ENCODE measurements at places on chromosomes 5 and 9.
A peak's percentile ranks its signal among the peaks of the same experiment; 100 is the strongest.

- DNase-seq = no peak
Observed at GRCh38 chr9:33320230-33320567, 29.9 kb downstream of the NFX1 start.

GRCh38 chr5:11777096-11777495 is 127.2 kb downstream of the CTNND2 start:
- DNase-seq = no peak

GRCh38 chr5:76029739-76030138 is 53.4 kb upstream of the SV2C start:
- DNase-seq = no peak

- no peak for DNase-seq
Observed at GRCh38 chr5:96566833-96567587, 95.2 kb upstream of the CAST start.

DNA sequence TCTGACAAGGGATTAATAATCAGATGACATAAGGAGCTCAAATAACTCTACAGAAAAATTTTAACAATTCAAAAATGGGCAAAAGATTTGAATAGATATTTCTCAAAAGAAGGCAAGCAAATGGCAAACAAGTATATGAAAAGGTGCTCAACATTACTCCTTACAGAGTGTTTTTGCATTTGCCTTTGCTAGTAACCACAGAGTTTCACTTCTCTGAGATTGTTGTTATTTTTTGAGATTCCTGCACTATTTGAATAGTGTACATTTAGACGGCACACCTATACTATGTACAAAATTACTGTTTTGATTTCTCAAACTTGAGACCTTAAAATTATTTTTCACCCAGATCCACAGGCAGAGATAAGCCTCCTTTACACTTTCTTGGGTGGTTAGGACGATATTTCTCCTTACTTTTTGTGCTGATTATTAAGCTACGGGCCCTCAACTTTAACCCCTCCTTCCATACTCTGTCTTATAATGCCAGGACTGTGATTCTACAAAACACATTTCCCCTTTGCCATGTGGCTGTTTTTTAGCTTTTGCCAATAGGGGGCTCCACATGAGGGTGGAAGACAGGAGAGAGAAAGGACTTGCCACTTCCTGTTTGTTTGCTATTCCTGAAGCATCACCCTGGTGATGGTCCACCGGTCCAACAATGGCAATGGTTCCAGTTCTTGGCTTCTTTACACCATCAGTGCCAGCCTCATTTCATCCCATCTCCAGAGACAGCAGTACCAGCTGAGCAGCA is 65.0 kb upstream of the DAP start:
- DNase-seq = no peak

DNA sequence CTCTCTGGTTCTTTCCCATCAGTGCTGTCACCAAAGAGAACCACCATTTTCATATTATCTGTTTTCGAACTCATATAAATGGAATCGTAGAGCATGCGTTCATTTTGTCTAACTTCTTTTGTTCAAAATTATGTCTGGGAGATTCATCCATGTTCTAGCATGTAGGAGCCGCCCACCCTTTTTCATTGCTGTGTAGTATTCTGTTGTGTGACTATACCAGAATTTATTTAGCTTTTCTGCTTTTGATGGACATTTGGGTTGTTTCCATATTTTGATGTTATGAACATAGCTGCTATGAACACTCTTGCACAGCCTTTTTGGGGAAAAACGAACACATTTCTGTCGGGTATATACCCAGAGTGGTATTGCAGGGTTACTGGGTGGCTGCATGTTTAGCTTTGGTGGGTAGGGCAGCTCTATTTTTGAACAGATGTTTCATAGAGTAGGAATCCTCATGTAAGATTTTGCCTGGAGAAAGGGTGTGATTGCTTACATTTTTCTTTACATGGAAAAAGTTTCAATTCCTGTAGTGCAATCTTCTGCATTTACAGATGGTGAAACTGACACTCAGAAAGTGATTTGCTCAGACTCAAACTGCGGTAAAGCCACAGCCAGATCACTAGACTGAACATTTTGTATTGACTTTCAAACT is 100.2 kb upstream of the IL12B start:
- DNase-seq = no peak

- no peak for DNase-seq
Observed at GRCh38 chr5:137561608-137562007, 62.5 kb upstream of the SPOCK1 start.

DNA sequence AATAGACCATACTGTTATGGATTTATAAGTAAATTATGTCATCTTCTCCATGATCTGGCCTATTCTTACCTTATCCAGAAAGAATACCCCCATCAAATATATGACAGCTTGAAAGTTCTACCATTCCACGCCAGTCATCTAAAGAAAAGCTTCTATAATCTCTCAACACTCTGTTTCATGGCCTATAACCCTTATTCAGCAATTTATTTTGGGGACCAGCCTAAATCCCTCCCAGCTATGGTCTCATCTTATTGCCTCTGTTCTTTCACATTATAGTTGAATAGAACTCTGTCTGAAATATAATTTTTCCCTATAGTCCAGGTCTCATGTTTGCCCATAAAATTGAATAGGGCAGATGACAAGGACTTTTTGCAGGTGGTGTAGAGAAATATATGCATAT is 2387.6 kb upstream of the WWC1 start:
- DNase-seq = no peak

GRCh38 chr9:127539259-127539981 is 72.7 kb upstream of the STXBP1 start:
- no peak for DNase-seq

GRCh38 chr5:17436761-17437221 is 61.2 kb upstream of the TAF11L2 start:
- DNase-seq = no peak

DNA sequence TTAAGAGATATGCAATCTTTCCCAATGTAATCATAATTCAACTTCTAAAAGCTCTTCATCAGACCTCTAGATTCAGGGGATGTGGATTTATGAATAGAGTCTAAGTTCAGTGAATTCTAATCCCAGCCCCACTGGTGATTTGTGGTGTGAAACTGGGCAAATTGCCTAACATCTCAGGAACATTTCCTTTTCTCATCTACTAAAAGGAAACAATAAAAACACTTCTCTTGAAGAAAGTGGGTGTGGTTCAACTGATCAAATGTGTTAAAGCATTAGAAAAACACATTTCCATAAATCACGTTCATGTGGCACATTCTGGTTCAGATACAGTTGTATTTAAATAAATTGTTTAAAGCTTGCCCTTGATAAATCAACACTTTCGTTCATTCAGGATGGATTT is 631.7 kb upstream of the CDH6 start:
- no peak for DNase-seq

- DNase-seq = no peak
Observed at GRCh38 chr9:131597246-131597645, 51.9 kb downstream of the PRRT1B start.

DNA sequence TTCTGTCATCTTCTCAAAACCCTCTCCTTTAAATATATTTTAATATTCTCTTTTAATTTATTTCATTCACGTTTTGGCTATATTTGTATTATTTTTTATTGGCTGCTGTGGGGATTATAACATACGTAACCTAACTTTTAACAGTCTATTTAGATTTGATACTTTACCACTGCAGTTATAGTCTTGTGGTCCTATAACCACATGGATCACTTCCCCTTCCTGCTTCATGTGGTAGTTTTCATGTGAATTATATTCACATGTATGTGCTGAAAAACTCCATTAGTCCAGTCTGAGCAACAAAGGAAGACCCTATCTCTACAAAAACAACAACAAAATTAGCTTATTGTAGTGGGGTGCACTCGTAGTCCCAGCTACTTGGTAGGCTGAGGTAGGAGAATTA is 34.3 kb downstream of the CENPP start:
- no peak for DNase-seq

- DNase-seq = no peak
Observed at GRCh38 chr9:98367371-98367900, 112.0 kb upstream of the TBC1D2 start.

DNA sequence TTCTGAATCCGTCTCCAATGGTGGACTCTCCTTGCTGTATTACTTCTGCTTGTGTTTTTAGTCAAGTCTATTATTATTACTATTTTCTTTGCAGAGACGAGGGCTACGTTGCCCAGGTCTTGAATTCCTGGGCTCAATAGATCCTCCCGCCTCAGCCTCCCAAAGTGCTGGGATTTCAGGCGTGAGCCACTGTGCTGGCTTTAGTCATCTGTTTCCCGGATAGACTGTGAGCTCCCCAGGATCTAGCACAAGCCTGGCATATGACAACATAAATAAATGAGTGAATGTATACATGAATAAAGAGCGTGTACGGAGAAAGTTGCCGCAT is 439 bp upstream of the DDX46 start:
- no peak for DNase-seq

DNA sequence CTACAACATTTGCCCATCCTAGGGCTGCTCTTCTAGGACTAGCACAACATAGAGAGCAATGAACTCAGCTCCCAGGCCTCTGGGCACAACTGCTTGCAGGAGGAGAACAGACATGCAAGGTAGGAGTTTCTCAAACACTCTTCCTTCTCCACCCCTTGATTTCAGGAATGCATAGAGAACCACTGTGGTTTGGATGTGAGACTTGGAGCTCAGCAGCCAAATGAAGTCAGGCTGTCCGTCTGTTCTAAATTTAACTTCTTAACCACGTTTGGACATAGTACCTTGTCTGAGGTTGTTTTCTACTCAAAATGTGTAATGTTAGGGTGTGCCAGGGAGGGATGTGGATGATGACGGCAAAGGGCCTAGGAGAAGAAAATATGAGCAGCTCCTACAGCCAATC is 515.1 kb upstream of the TNC start:
- no peak for DNase-seq

GRCh38 chr9:121950441-121950840 is 142.7 kb downstream of the TTLL11 start:
- DNase-seq = no peak

DNA sequence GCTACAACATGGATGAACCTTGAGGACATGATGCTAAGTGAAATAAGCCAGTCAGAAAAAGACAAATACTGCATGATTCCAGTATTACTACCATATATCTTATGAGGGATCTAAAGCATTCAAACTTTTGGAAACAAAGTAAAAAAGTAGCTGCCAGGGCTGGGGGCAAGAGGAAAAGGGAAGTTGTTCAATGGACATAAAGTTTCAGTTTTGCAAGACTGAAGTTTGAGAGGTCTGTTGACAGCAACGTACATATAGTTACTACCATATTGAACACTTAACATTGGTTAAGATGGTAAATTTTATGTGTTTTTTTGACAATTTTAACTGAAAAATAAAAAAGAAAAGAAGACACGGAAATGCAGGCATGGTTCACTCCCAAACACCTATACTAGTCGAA is 77.6 kb downstream of the MAPKAP1 start:
- no peak for DNase-seq

DNA sequence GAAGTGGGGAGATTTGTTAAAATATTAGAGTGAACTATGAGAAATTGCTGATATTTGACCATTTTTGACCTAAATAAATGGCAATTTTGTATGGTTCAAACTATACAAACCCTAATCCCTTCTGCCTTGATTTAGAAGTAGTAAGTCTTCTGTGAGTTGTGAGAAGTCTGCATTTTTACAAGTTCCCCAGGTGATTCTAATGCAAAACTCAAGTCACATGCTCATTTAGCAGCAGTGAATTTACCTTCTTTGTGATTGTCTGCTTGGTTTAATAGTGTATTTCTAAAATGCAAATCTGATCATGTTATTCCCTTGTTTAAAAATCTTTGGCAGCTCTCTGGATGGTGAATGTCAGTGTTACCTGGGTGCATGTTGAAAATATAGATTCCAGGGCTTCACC is 2.8 kb downstream of the MEGF10 start:
- no peak for DNase-seq

- DNase-seq = peak; percentile 24
Observed at GRCh38 chr5:114360816-114361723, 800 bp upstream of the KCNN2 start.

GRCh38 chr5:56211298-56211865 is 21.7 kb downstream of the ANKRD55 start:
- DNase-seq = no peak

DNA sequence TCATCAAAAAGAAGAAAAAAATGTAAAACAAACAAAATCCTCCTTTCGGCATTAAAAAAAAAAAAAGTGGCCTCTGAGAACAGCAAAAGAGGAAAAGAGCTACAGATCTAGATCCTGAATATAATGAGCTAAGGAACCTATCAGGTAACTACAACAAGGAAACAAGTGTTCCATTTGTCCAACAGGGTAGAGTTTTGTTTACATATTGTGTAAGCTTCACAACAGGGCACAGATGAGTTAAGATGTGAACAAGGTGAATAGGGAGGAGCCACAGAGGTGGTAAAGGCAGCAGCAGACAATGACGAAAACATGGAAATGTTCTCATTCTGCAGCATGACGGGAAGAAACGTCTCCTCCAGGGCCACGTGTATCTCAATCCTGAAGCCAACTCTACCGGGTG is 14.4 kb downstream of the ELP1 start:
- no peak for DNase-seq

DNA sequence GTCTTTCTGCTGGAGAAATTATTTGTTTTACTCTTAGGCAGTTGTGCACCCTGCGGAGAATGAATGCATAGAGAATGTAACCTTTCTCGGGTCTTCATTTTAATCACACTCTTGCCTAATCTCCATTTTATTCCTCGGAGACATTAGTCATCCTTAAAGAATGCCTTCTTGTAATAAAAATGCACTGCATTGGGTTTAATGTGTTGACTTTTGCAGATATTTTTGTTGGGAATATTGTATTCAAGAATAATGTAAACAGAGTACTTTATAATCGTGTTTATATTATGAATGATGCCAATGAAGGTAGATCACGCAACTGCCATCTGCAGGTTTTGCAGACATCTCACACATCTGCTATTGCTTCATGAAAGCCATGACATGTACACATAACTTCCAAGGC is 1093.9 kb upstream of the CDH6 start:
- DNase-seq = no peak

DNA sequence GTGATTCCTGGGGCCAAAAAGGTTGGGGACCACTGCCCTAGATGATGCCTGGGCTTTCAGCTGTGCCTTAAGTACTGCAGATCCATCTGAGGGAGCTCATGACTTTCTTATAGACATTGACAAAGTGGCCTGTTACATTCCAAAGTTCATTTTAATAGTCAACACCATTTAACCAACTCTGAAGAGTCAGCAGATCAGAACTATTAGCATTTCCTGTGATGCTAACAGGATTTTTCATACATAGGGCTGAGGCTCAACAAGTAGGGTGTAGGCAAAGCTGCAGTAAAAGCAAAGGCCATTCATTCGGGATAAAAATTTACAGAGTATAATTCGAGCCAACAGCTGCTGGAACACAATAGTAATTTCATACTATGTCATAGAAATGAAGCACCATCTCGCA is 105.4 kb downstream of the LPAR1 start:
- DNase-seq = no peak

DNA sequence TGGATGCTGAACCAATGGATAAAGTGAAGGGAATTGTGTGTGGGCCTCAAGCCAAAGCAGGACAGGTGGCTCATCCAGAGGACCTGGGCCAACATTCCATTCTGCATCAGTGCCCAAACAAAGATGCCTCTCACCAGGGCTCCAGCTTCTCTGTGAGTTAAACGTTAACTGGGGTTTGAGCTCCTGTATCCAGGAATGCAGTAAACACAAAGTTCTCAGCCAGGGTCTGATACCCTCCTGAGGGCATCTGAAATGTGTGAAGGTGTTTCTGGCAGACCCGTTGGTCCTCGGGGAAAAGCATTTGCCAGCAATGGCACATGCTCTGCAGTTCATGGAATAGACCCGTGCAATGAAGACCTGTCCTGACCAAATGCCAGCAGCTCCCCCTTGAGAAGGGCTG is 33.9 kb upstream of the AOPEP start:
- DNase-seq = no peak

GRCh38 chr9:136160381-136160841 is 41.7 kb upstream of the TMEM250 start:
- peak; percentile 21 for DNase-seq

- no peak for DNase-seq
Observed at GRCh38 chr5:17445185-17445584, 52.8 kb upstream of the TAF11L2 start.
